ENCODE measurements at places on chromosomes 11 and 22.

GRCh38 chr11:115257678-115258077 lies 246.5 kb downstream of the CADM1 start:
- no peak for DNase-seq

DNA sequence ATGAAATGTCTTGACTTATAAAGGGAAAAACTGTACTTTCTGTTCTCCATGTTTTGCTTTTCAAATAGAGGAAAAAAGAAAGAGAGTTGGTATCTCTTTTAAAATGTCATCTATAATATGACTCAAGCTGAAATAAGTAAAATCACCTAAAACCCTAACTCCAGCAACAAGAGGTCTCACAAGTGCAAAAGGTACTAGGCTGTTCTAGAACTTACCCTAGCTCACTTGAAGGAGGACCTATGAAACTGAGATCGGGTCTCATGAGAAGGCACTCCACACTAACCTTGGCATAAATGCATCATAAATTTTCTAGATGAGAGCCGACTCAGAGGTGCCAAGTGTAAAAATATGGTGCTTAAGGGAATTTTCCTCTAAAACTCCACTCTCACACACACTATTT lies 63.8 kb downstream of the PHF21A start:
- DNase-seq: no peak

GRCh38 chr22:49206281-49206680 lies 621.4 kb downstream of the BRD1 start:
- DNase-seq: no peak

GRCh38 chr11:126461096-126461440 lies 105.6 kb downstream of the ST3GAL4 start:
- DNase-seq: no peak

- DNase-seq: no peak
Observed at GRCh38 chr11:70703141-70704064, 305.1 kb downstream of the CTTN start.

DNA sequence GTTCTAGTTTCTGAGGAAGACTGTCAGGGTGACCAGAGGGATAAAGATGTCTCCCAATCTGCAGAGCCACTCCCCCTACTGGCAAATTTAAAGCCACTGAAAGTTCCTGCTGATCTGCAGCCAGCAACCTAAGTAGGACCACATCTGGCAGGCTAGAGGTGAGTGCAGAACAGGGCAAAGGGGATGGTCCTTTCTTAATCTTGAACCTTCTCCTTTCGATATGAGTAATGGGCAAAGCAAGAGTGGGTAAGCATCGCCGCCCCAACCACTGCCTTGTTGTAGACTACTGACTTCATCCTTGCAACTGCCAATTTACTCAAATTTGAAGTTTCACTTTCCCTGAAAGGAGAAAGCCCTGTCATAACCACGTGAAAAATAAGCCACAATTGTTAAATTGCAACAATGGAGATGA lies 30.7 kb downstream of the SCUBE2 start:
- peak; percentile 55 for DNase-seq

- no peak for DNase-seq
Observed at GRCh38 chr11:100550912-100551632, 136.0 kb upstream of the ARHGAP42 start.

DNA sequence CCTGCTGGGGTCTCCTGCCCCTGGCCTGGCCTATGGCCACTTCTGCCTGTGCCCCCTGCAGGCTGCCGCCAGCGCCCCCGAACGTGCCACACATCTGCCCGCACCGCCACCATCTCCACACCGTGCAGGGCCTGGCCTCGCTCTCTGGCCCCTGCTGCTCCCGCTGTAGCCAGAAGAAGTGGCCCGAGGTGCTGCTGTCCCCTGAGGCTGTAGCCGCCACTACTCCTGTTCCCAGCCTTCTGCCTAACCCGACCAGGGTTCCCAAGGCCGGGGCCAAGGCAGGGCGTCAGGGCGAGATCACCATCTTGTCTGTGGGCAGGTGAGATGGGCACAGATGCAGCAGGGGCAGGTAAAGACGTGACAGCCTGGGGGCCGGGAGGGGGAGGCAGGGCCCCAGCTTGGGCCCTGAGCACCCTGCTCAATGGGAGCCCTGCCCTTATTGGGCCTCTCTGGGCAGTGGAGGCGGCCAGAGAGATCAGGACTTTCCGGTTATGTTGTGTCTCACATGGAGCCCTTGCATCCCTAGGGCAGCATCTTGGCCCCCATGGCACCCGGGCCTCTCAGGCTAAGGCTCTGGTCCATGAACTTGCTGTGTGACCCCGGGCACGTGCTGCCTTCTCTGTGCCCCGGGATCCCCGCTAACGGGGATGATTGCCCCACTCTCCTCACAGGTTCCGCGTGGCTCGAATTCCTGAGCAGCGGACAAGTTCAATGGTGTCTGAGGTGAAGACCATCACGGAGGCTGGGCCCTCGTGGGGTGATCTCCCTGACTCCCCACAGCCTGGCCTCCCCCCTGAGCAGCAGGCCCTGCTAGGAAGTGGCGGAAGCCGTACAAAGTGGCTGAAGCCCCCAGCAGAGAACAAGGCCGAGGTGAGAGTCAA lies 18.5 kb downstream of the RELT start:
- no peak for DNase-seq
